ENCODE measurements at places on chromosomes 12 and 14.

- no peak for DNase-seq
These were observed 36.6 kb upstream of the CHGA start for GRCh38 chr14:92886337-92886736.

- DNase-seq = no peak
These were observed 64.4 kb downstream of the C12orf42 start for GRCh38 chr12:103431387-103431786.

GRCh38 chr12:6735448-6736191 lies 11.8 kb downstream of the COPS7A start:
- DNase-seq = peak; percentile 66

GRCh38 chr14:68282479-68283377 lies 463.1 kb downstream of the RAD51B start:
- DNase-seq = no peak

DNA sequence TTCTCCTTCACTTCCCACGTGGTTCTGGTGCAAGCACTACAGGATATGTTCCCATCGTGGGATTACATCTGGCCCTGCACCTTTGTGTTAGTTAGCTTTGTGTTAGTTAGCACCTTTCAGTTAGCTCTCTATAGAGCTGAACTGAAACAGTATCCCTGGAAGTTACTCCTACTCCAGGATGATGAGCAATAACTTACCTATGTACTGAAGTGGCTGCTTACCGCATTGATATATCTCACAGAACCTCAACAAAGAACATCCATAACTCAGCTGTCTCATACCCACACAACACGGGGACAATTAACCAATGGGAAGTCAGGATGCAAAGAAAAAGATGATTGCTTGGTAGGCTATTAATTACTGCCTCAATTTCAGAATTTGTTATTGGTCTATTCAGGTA lies 146.6 kb downstream of the ASCL4 start:
- DNase-seq = no peak

GRCh38 chr12:2826721-2827515 lies 7.9 kb downstream of the NRIP2 start:
- DNase-seq = no peak

GRCh38 chr14:65478596-65478995 lies 66.1 kb downstream of the FUT8 start:
- DNase-seq = no peak

DNA sequence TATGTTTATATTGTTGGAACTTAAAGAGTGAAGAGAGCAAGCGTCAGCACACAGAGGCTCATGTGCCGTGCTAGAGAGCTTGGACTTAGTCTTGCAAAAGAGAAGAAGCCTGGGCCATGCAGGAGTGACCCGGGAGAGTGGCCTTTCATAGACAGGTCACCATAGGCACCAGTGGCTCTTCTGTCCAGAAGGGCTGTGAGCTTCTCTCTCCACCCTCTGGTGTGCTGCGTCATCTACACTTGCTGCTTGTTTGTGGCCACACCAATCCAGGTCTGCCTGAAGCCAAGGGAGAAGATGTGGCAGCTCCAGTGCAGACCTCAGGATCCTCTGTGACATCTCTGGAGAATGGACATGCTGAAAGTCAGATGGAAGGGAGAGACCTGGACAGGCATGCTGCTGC lies 74.4 kb downstream of the NTF3 start:
- DNase-seq = no peak

- DNase-seq = no peak
These were observed 132.8 kb upstream of the HIF1A start for GRCh38 chr14:61562321-61563161.

DNA sequence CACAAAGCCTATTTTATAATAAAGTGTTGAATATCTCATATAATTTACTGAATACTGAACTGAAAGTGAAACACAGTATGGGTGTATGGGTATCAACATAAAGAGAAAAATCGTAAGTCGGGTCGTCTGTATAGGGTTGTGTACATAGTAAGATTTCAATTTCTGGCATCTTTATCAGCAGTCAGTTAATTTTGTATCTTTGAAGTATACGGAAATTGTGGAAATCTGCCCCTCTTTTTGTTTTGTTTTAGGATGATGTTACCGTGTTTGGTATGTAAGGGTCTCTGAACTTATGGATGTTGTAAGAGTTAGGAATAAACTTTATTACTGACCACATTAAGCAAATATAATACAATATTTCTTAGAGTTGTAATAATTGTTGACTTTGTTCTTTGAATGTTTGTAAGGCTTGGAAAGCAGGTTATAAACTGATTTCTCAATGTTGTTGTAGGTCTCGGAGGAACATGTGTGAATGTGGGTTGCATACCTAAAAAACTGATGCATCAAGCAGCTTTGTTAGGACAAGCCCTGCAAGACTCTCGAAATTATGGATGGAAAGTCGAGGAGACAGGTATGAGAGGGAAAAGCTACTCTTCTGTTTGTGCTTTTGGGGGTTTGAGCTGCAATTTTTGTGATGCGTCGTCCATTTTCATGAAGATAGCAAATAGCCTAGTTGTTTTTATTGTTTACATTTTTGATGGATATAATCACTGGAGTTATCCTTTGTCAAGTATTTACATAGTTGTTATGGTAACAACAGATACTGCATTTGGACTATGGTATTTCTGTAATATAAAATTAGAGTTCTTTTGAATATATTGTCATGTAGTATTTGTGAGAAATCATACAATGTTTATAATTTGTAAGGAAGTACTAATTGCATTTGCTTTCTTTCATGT lies 12.0 kb downstream of the EID3 start:
- DNase-seq = no peak

- no peak for DNase-seq
These were observed 1.3 kb upstream of the CLBA1 start for GRCh38 chr14:104984056-104984894.

GRCh38 chr14:68216957-68217356 lies 397.4 kb downstream of the RAD51B start:
- no peak for DNase-seq

DNA sequence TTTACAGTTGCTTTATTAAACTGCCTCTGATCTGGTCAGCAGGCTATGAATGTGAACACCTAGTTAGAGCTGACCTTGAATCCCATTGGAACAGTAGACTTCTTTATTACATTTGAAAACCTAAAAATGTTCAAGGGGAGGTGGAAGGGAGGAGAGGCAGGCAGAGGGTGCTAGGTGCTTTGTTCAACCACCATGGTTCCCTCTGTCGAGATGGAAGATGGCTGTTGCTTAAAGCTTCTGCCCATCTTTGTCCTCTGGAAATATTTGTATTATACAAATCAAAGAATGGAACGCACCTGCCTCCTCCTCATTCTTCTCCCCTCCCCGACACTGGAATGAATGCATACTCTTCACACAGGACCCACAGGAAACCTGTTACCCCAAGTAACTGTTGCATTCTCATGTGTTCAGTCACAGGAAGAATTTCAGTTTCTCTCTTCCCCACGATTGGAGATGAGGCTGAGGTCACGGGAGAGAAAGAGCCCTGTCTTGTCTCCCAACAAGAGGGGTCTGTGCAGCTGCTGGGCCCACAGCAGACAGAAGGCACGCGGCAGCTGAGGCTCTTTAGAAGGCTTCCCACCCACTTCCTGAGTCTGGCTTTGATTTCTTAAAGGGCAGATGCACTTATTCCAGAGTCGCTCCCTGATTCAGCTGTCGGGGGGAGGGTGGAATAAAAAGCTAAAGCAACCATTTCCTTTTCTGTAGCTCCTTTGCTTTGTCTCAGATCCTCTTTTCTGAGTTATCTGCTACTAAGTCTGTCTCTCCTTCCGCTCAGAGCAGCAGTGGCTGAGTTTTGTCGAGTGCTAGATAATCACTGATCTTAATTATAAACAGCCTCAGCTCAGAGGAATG lies 217.9 kb upstream of the BTG1 start:
- DNase-seq = peak; percentile 86

DNA sequence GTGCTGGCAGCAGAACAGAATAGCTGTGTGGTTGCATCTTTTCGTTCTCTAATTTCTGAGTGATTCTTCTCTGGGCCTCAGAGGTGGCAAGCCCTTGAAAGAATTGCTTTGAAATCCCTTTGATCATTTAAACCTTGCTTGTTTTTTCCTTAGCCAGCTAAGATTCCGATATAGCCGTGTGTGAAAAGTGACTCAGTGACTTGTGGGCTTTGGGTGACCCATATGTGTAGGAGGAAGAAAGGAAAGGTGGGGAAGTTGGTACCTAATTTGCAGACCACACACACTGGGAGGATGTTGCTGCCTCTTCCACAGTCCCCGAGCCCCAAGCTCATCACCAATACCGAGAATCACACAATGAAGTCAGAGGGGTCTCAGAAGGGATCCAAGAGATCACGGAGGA lies 18.8 kb downstream of the SLC24A4 start:
- DNase-seq = no peak

- no peak for DNase-seq
These were observed 414.1 kb upstream of the STXBP6 start for GRCh38 chr14:25464078-25464477.

GRCh38 chr12:105433804-105434203 lies 103.3 kb downstream of the C12orf75 start:
- no peak for DNase-seq

GRCh38 chr14:22423958-22424357 lies 165.1 kb downstream of the DAD1 start:
- DNase-seq = no peak

DNA sequence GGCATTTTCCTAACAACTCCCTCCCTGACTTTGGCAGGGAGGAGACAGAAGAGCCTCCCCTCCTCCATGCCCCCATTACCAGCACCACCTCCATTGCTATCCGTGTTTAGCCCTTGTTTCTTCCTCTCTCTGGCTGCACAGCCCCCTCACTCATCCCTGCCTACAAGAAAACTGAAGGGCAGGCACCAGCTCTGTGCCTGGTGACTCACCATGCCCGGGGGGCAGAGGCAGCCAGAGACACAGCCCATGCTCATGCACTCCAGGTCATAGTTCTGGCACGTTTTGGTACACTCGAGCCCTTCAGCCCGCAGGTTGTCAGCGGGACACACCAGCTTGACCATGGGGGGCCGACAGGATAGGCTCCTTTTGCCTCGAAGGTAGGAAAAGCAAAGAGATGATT lies 80.4 kb downstream of the VWF start:
- no peak for DNase-seq

DNA sequence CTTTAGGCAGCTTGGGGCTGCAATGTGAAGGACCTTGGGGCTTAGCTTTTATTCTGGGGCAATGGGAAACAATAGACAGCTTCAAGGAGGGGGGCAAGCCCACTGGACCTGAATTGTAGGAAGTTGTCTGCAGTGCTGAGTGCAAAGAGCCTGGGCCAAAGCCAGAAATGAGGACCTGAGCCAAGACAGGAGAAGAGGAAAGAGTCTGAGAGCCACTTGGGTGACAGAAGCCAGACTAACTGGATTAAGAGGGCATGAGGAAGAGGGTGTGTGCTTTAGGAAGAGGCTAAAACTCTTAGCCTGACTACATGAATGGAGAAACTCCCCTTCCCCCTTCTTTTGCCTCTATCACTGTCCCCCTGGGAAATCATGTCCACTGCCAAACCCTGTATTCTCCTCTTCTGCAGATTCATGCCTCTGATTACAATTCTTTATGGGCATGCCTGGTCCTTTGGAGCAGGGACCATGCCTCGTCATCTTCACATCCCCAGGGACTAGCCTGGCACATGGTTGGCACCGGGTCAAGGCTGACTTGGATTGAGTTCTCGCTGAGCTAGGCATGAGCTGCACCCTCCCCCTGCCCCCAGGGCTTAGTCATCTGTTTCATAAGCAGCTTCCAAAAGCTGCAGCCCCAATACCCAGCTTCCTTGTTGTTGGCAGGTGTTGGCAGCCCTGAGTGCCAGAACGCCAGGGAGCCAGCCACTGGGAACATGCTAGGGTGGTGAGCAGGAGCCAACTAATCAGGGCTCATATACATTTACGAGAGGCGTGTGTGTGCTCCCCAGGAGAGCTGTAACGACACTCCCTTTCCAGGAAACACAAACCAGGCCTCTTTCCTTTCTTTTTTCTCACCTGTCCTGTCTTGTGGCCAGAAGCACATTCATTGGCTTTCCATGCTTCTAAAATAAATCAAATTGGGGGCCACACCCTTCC lies 27.7 kb upstream of the JDP2 start:
- peak; percentile 98 for DNase-seq

DNA sequence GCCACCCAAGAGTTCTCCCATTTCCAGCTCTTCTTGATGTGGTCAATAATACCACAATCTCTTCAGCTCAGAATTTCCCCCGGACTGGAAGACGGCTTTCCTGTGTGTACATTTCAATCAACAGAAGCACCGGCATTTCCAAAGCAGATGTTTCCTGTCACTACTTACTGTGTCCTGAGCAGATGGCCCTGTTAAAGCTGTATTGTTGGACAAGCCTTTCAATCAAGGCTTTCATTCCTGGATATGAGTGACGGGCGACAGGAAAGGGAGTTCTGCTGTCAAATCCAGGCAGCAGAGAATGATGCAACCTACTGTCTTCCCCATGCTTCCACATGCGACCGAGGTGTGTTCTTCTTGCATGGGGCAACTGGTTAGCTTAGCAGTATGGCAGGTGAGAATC lies 76.4 kb upstream of the CCDC60 start:
- DNase-seq = no peak

- DNase-seq = no peak
These were observed 28.0 kb upstream of the LRTM2 start for GRCh38 chr12:1792406-1792805.

DNA sequence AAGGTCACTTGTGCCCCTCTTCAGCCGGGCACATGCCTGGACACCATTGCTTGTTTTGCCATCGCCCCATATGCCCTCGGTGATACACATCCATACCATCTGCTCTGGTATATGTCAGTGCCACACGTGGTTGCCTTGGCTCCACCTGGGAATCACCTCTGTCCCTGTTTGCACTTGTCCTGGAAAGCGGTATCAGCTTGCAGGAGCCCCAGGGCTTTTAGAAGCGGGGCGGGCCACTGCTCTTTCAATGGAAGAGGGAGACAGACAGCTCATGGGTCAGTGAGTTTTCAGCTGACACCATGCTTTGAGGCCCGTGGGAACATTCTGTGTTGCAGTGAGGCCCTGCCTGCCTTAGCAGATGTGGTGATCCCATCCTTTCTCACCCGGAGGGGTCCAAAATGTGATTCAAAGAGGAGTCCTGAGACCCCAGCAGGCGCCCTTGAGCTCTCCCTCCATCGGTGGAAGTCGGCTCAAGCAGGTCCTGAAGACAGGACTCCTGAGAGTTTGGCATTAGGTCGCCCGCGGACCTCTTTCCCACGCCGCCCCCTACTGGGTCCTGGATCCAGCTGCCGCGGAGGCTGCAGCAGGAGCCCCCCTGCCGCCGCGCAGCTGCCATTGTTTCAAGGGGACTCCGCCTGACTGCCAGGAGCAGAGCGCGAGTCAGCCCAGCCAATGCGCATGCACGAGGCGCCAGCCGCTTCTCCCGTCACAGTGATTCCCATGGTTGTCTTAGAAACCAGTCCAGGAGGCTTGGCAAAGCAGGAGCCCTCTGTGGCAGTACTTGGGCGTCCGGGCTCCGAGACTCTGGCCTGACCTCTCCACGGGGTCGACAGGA lies 773.2 kb upstream of the ALG10B start:
- no peak for DNase-seq
